ENCODE measurements at places on chromosomes 2 and 18. TPM values are rescaled to one million over a fixed set of nuclear protein-coding genes. Genes with fewer than 3 reads are reported as not detected.
A peak's percentile ranks its signal among the peaks of the same experiment; 100 is the strongest.

DNA sequence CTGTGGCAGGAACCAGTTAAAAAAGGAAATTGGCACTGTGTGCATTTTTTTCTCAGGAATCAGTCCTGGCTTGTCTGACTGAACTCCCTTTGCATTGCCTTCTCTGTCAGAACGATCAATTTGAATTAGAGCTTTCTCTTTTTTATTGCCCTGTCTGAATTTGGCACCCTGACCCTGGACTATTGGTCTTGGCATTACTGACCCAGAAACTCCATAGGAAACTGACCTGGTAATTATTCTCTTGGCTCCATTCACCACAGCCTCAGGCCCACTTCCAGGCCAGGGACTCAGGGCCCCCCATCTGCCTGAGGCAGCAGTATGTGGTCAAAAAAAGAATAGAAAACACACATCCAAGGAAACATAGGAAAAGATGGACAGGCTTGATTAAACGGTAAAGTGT, 32.0 kb upstream of the CCDC88A start:
- no peak for DNase-seq

DNA sequence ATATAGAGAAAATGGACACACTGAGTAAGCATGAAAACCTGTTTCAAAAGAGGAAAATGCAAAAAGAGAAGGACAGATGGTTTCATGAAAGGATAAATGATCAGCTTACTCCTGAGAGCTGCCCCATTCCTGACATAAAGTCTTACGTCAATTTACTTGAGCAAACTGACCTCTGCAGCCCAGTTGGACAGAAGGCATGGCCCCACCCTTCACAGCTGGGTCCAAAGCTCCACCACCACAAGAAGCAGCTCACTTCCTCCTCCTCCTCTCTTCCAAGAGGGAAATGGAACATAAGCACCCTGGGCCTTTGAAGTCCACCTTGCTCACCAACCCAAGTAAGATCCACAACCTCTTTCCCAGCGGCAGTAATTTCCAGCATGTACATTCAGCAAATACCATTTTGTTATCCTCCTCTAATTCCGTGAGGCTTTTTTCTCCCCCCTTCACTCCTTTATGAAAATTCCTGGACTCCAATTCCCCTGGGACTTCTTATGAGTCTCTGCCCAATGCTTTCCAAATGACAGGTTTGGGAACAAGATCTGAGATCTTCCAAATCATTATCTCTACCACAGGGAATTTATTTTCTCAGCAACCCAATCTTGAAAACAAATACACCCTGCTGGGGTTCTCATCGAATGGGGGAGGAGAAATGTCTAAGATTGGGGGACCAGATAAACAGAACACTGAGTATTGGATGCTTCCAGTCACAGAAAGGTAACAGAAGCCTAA, 10.1 kb downstream of the COL4A4 start:
- DNase-seq, result peak; percentile 74

GRCh38 chr2:223601932-223602666, at the start of gene SCG2:
SCG2 (minus strand) TSS chr2:223602361; CDS start chr2:223599282, 3,079 bp downstream.
- DNase-seq, result peak; percentile 94

DNA sequence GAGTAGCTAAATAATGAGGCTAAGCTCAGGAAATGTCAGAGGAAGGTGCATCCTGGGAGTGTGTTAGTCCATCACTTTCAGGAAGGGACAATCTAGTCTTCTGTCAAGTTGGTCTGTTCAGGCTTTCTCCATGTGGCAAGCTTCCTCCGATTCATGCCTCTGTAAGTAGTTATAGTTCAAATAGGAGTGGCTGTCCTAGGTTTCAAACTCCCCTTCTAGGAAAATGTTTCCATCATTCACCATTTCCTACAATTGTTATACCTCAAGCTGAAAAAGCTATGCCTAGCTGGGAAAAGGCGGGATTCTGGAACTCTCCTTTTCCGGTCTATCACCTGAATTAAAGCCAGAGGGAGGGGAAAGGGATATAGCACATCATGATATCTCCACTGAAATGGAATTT, 287.7 kb upstream of the ZSWIM2 start:
- DNase-seq, result no peak

GRCh38 chr2:84115173-84115857, 343.8 kb downstream of the SUCLG1 start:
- no peak for DNase-seq

DNA sequence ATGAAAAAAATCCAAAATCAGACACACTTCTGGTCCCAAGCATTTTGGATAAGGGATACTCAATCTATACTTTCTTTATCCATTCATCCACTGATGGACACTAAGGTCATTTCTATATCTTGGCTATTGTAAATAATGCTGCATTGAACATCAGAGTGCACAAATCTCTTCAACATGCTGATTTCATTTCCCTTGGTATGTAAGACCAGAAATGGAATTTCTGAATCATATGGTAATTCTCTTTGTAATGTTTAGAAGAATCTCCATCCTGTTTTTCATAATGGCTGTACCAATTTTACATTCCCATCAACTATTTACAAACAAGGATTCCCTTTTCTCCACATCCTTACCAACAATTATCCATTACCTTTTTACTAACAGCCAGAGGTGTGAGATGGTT, 33.7 kb upstream of the MCM6 start:
- DNase-seq, result peak; percentile 43

- DNase-seq, result peak; percentile 55
These were observed 86.2 kb upstream of the RAB27B start for GRCh38 chr18:54742120-54742519.

DNA sequence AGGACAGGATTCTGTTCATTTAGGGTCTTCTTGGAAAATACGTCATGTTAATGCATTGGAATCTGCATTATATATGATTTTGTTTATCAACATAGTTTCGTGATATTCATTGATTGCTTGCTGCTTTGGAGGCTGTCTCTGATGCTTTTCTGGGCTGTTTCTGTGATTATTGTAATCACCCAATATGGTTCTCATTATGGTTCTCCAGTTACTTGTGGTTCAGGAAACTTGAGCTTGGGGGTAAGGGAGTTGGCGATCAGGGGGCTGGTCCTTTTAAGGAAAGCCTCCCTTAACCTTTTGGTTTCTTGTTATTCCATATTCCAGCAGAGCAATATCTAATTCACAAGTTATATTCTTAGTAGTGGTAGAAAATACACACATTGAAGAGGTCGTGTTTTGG, 17.4 kb upstream of the STON1 start:
- no peak for DNase-seq

- no peak for DNase-seq
These were observed 65.1 kb upstream of the TMEM17 start for GRCh38 chr2:62570861-62571698.

DNA sequence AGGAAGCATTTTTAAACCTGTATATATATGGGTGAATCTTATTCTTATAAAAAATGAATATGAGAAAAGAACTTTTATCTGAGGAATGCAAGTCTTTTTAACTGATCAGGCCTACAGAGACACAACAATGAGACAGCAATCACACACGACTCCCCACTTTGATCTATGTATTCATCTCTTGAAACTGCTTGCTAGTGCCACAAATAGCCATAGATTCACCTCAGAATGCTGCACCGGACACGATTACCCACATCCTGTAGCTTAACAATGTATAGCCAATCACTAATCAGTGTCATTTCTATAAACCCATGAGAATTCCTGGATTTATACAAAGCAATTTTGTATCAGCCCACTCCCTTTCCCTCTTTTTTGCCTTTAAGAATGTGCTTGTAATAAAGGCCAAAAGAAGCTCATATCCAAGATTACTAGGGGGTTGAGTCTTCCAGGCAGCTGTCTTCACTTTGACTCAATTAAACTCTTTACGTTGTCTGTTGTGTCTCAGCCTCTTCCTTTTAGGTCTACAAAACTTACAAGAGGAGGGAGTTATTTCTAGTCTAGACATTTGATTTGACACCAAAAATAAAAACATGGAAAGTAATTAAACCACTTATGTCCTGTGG, 94.9 kb downstream of the MBD2 start:
- no peak for DNase-seq

Gene AMMECR1L
- 12.4 TPM for total RNA-seq

Gene ST6GAL2
- total RNA-seq, result 0.09 TPM

Gene SERPINB12
- not detected for total RNA-seq

All from fibroblast of the aortic adventitia (primary cell).